Keratinocyte (primary cell): ENCODE measurements at places on chromosomes 12 and 14. TPM values are rescaled to one million over a fixed set of nuclear protein-coding genes. Genes with fewer than 3 reads are reported as not detected.
A peak's percentile ranks its signal among the peaks of the same experiment; 100 is the strongest.

TCTN2 gene
- polyA plus RNA-seq: 2.9 to 6.9 TPM (median 3.2 TPM) in 3 replicates

DCAF5 gene
- polyA plus RNA-seq: 29.5 to 41.3 TPM (median 34.7 TPM) in 3 replicates

CLEC9A gene
- not detected in 3 replicates for polyA plus RNA-seq

GPD1 gene
- 0.13 to 0.22 TPM (median 0.17 TPM) in 3 replicates for polyA plus RNA-seq

DAO gene
- not detected in 3 replicates for polyA plus RNA-seq

PMEL gene
- polyA plus RNA-seq: 1.3 to 2.1 TPM (median 1.4 TPM) in 3 replicates

- H3K4me3 ChIP-seq: no peak overlapping the region
- DNase-seq: no peak
- no peak overlapping the region for H3K27ac ChIP-seq
- H3K27me3 ChIP-seq: no peaks in the 10 kb centered on the region
- peaks cover 14% of the 10 kb centered on the region for H3K4me1 ChIP-seq
Observed at GRCh38 chr14:75979071-75979571, 2.7 kb downstream of the TGFB3 start.

DNA sequence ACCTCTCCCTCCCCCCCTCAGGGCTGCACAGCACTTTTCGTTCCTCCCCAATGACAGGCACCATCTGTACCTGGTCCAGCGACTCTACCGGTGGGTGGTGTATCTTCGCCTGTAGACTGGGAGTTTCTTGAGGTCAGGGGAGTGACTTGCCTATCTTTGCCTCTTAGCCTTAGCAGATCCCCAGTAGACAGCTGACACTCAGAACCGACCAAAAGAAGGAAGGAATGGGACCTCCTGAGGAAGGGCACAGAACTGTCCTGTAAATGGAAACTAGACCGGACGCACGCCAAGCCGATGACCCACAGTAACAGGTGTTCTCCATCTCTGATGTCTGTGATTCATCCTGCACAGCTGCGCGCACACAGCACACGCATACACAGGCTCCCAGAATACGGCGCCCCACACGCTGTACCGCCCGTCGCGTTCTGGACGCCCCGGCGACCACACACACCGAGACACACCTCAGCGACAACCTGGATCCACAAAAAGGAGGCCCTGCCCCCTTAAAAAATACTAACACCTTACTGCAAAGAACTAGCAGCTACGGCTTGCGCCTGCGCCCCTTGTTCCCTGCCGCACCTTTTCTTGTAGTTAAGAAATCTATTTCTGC, 673 bp upstream of the TTC9 start:
- peak overlapping the region; percentile 67 for H3K4me3 ChIP-seq
- no peak for DNase-seq
- H3K27ac ChIP-seq: no peak overlapping the region
- peaks cover 14% of the 10 kb centered on the region for H3K4me1 ChIP-seq

DNA sequence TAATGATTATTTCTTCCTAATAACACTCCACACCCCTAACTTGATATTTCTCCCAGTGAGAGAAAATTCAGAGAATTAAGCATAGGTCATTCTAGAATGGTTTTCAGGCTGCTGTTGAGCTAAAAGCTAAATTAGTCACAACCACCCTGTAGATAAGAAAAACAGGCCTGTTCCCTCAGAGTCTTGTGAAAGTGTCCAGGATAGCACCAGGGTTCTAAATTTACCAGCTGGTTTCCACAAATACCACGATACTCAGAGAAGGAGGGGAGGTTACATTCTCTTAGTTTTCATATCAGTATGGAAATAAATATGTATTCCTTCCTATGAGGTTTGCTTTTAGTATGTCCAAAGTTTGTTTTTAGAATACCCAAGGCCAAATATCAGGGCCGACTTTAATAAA, 66.0 kb upstream of the YARS2 start:
- H3K27me3 ChIP-seq: no peaks in the 10 kb centered on the region
- H3K4me1 ChIP-seq: peaks cover 2% of the 10 kb centered on the region
- no peak overlapping the region for H3K4me3 ChIP-seq
- no peak overlapping the region for H3K27ac ChIP-seq
- H3K36me3 ChIP-seq: peaks cover 28% of the 10 kb centered on the region

- DNase-seq: peak; percentile 59
- no peaks in the 10 kb centered on the region for H3K27me3 ChIP-seq
- H3K4me1 ChIP-seq: peaks cover 27% of the 10 kb centered on the region
- H3K4me3 ChIP-seq: no peak overlapping the region
- H3K27ac ChIP-seq: peak overlapping the region; percentile 86
Observed at GRCh38 chr14:101731187-101732080, 30.1 kb upstream of the PPP2R5C start.

DNA sequence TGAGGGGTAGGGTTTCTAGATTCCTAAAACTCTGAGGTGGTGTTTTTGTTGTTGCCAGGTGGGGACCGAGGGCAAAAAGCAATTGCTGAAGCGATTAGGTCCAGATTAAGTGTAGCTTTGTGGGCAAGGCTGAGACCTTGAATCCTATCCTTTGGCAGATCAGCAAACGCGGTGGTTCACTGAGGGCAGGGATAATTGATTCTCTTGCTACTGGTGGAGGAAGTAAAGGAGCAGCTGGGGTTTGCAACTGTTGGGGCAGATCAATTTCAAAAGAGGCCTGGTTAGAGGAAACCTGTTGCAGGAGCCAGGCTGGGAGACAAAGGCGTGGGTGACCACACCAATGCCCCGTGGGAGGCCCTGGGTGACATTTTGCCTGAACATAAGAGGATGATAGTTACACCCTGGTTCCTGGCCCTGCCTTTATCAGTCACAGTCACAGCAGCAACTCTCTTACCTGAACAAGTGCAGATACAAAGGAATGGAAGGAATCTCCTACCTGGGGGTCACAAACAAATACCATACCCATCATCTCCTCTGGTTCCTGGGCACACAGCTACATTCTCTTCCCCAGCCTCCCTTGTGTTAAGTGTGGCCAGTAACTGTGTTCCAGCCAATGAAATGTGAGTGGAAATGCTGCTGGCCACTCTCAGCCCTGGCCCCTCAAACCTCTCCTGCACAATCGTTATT, 43.3 kb upstream of the RASSF3 start:
- no peak overlapping the region for H3K27ac ChIP-seq
- no peak for DNase-seq
- peaks cover 4% of the 10 kb centered on the region for H3K27me3 ChIP-seq
- no peak overlapping the region for H3K4me3 ChIP-seq

GRCh38 chr14:90091393-90091792, 29.6 kb downstream of the KCNK13 start:
- no peak for DNase-seq
- peaks cover 3% of the 10 kb centered on the region for H3K27me3 ChIP-seq
- no peak overlapping the region for H3K4me3 ChIP-seq
- H3K4me1 ChIP-seq: no peaks in the 10 kb centered on the region
- no peak overlapping the region for H3K27ac ChIP-seq

- no peak overlapping the region for H3K4me3 ChIP-seq
- H3K27me3 ChIP-seq: no peaks in the 10 kb centered on the region
- no peaks in the 10 kb centered on the region for H3K36me3 ChIP-seq
- no peak overlapping the region for H3K27ac ChIP-seq
Observed at GRCh38 chr14:65261946-65262345, 150.6 kb upstream of the FUT8 start.
